Endothelial cell (in vitro differentiated cells): ENCODE measurements at places on chromosomes 5 and 9.
A peak's percentile ranks its signal among the peaks of the same experiment; 100 is the strongest.

DNA sequence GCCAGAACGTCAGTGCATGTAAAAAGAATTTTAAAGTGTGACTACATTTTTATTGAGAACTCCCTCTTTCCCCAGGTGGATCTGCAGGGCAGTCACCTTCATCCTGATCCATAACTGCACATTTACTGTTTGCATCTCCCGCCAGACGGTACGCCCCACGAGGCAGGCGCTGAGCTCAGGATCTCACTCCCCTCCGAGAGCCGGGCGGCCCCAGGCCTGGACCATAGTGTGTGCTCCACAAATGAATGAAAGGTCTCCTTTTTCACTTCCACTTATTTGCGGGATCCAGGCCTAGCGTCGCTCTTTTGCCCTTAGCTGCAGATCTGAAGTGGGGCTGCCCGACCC lies 378 bp downstream of the DROSHA start:
- DNase-seq = peak; percentile 37

DNA sequence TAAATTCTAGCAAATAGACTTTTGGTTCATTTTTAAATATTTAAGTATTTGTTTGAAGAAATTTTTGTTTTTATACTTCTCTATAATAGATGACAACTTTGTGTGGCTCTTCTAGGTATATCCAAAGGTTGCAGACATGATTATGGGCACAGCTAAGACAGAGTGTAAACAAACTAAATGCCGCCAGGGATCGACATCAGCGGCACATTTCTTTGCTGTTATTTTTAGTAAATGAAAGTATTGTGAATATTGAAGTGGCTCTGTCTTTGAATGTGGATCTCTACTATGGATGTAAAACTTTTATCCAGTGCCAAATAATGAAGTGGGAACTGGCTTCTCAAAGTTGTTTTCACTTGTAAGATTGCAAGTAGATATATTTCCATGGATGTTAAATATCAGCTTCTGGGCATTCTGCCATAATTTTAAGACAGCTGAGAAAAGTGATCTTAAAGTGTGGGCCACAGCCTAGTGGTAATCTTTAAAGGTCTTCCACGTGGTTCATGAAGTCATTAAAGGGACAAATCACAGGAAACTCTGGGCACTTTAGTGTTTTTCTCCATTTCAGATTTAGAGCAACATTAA lies 589.9 kb downstream of the ZNF608 start:
- DNase-seq = no peak

GRCh38 chr5:127590156-127590722 lies 58.6 kb upstream of the CTXN3 start:
- no peak for DNase-seq

GRCh38 chr5:174078416-174078815 lies 32.9 kb downstream of the NSG2 start:
- no peak for DNase-seq

GRCh38 chr5:74367241-74367733 lies 273.2 kb downstream of the ENC1 start:
- no peak for DNase-seq

- no peak for DNase-seq
Measured at GRCh38 chr9:70218767-70219166, 40.0 kb upstream of the SMC5 start.

GRCh38 chr5:29777373-29777772 lies 1416.1 kb upstream of the CDH6 start:
- DNase-seq = no peak

DNA sequence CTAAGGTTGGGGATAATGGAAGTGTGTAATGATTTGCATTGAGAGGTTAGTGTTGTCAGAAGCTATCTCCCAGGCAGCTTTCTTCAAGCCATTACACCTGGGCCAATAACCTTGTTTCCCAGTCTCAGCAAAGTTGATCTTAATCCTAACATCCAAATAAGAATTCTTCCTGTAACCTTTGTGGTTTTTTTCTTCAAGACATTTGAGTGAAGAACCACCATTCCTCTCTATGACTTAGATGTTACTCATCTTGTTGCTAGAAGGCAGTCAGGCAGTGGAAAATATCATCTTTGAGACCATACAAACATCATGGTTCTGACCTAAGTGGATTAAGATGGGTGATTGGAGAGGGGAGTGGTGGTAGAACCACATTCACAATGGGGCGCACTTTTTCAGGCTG lies 103.5 kb downstream of the NDUFAF2 start:
- DNase-seq = no peak

DNA sequence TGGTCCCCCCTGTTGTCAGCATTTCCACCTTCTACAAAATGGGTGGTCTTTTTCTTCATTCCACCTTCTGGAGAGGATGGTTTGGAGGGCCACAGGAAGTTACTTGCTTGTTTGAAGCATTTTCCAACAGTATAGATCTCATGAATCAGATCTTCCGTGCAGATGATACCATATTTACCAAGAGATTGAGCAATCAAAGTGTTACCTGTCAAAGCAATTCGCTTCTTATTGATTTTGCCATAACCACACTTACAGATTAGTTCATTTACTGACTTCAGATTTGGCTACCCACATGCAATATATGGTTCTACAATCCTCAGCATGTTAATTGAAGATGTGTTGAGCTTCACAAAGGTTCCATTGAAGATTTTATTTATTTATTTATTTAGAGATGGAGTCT lies 14.0 kb upstream of the TEX48 start:
- DNase-seq = no peak

DNA sequence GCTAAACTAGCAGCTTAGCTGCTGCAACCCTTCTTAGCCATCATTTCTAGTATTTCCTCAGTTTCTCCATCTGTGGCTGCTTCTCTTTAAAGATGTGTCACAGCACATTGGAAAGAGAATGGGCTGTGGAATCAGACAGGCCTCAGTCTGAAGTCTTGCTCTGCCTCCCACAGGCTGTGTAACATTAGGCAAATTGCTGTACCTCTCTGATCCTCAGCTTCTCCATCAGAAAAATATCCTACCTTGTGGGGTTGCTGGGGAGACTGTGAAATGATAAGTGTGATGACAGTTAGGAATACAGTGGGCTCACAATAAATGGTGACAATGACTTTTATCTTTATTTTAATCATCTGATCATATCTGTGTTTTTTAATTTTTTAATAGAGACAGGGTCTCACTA lies 17.5 kb upstream of the TRIM14 start:
- DNase-seq = no peak

DNA sequence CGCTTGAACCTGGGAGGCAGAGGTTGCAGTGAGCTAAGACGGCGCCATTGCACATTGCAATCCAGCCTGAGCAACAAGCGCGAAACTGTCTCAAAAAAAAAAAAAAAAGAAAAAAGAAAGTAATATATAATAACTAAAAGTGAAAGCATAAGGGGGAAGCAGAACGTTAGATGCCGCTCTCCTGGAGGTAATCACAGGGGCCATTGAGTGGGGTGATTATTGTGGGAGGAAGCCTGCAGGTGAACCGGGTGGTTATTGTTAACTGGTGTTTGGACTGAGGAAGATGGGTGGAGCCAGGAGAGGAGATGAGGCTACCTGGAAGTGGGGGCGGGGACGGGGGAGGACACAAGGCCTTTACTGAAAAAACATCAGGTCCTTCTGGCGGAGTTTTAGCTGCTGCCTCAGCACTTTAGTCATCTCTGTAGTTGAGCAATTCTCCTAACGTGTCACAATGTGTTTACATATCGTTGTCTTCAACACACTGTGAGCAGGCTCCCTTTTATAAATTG lies 5.3 kb upstream of the TJP2 start:
- no peak for DNase-seq

DNA sequence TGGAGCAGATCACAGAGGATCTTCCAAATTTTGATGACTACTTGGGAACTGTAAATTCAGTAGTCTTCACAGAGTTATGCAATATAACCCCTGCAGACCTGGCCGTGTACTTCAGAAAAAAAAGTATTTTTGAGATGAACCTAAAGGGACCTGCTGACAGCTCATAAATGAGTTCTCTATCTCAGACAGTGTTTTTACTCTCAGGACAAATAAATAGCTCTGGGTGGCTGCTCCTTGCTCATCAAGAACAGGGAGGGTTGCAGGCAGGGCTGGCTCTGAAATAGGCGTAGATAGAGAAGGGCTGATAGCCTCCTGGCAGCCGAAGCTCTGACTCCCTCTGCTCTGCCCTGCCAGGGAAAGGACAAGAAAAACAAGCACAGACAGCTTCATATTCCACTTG lies 64.8 kb downstream of the PLAC8L1 start:
- DNase-seq = no peak
